ENCODE measurements at places on chromosomes 6 and 20.

GRCh38 chr20:14696478-14696877 is 359.1 kb upstream of the FLRT3 start:
- no peak for DNase-seq

DNA sequence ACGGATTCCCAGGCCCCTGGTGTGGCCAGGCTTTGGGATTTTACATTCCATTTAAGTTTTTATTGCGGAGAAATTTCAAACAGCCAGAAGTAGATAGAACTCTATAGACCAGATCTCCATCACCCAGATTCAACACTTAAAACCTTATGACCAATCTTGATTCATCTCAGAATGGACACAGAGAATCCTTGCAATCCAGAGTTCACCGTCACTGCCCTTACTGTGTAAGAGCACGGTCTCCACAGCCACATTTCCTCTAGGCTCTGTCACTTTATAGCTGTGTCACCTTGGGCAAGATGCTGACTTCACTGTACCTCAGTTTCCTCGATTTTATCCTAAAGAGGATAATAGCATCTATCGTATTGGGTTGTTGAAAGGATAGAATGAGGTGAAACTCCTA is 979 bp downstream of the ZNF133 start:
- DNase-seq = no peak

GRCh38 chr20:40493071-40493470 is 196.0 kb downstream of the MAFB start:
- DNase-seq = no peak

- no peak for DNase-seq
Measured at GRCh38 chr20:12028771-12029170, 111.1 kb downstream of the BTBD3 start.

DNA sequence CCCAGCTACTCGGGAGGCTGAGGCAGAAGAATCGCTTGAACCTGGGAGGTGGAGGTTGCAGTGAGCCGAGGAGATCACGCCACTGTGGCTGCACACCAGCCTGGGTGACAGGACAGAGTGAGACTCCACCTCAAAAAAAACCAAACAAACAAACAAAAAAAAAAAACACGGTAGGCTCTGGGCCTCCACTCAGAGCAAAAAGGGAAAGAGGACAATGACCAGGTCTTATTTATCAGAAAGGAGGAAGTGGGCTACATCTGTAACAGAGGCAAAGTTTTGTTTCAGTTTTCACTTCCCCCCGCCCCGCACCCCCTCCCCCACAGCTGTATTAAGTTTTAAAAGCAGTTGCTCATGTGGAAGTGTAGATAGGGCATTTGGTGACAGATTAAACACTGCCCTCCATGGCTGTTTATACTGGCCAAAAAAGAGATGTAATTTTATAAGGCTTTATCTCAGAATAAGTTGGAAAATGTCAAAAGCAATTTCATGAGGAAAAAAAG is 114.6 kb downstream of the RCAN2 start:
- no peak for DNase-seq
